Type B pancreatic cell (in vitro differentiated cells): ENCODE measurements at places on chromosomes 11 and 22. TPM values are rescaled to one million over a fixed set of nuclear protein-coding genes. Genes with fewer than 3 reads are reported as not detected.

FAT3 gene
- total RNA-seq: 31.5 and 70.0 TPM in 2 replicates

OR4C3 gene
- not detected in 2 replicates for total RNA-seq

ANGPTL5 gene
- total RNA-seq: not detected in 2 replicates

SPDYC gene
- not detected in 2 replicates for total RNA-seq

DNAJB13 gene
- 2.8 TPM in 1 of 2 replicates, not detected in the other for total RNA-seq

OR10A2 gene
- total RNA-seq: not detected in 2 replicates

PHOX2A gene
- total RNA-seq: 2.8 and 3.0 TPM in 2 replicates

DNA sequence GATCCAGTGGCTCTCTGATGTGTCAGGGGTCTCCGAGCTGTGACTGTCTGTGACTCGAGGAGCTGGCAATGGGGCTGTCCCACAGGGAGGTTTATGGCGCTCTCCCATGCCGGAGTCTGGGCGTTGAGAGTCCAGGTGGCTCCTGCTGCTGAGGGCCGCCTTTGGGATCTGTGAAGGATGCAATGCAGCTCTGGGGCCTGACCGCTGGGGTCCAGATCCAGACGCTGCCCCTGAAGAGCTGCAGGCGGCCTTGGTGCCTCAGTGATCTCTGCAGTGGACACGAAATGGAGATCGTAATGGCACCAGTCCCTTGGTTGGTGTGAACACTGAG, 155.3 kb downstream of the TBC1D22A start:
- DNase-seq: peak; percentile 55

- DNase-seq: no peak
Observed at GRCh38 chr22:43231724-43232034, 44.7 kb upstream of the TTLL12 start.

DNA sequence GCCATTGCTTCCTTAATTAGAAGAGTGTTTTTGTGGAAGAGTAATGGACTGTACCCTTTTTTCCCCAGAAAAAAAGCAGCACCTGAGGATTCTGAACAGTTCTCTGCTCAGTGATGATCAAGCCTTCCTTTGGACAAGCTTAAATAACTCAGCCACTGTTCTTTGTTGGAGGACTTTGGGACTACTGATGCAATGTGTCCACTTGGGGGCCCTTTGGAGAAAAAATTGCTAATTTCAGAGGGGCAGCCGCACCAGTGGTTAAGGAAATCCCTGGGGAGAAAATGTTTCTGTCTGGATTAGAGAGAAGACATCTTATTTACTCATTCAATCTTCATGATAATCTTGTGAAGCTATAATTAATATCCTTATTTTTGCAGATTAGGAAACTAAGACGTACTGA, 5.3 kb upstream of the KMT2A start:
- DNase-seq: no peak

DNA sequence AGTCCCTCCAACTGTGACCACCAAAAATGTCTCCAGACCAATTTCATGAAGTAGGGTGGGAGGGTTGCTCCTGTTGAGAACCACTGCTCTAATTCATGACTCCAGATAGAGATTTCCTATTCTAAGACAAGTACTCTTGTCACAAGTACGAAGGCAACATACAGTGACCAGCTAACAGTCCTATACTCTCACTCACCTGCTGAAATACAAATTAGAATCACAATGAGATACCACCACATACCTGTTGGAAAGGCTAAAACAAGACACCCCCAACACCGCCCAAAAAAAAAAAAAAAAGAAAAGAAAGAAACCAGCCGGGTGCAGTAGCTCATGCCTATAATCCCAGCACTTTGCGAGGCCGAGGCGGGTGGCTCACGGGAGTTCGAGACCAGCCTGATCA, 310.5 kb downstream of the SWAP70 start:
- no peak for DNase-seq

- no peak for DNase-seq
Observed at GRCh38 chr11:73461335-73461840, 85.2 kb downstream of the RELT start.

GRCh38 chr11:2531277-2531986, 86.6 kb downstream of the KCNQ1 start:
- peak; percentile 88 for DNase-seq

GRCh38 chr11:19919050-19919561, 206.5 kb downstream of the NAV2 start:
- no peak for DNase-seq

DNA sequence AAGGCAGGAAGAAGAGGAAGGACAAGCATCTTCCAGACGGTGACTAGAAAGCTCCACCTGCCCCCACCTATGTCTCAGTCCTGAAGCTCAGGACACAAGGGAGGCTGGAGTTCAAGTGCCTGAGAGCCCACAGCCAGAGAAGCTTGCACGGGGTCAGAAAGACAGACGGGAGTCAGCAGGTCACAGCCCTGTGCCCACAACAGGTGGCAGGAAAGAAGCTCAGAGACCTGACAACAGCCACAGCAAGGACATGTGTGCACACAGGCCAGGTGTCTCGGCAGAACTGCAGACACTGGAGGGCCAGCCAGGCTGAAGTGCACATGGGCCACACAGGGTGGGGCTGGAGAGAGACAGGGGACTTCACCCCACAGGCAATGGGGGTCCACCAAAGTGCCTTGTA, 37.2 kb upstream of the MOB2 start:
- no peak for DNase-seq

DNA sequence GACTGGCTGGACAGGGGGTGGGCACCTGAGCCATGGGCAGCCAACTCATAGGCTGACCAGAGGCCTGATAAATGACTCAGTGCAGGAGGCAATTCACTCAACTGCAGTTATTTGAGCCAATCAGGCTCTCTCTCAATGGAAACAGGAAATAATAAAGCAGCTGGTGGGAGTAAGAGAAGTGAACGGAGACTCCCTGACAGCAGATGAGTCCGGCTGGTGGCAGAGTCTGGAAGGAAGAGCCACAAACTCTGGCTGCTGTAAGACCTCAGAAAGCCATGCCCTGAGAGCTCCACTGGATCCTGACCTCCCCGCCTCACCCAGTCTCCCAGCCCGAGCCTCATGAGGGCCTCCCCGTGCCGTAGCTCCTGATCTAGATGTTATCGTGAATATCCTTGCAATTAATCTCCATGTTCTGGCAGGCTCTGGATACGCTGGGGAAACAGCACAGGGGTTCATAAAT, 69.8 kb downstream of the TRIM29 start:
- no peak for DNase-seq

- no peak for DNase-seq
Observed at GRCh38 chr22:40813912-40814315, 5.2 kb downstream of the SLC25A17 start.

DNA sequence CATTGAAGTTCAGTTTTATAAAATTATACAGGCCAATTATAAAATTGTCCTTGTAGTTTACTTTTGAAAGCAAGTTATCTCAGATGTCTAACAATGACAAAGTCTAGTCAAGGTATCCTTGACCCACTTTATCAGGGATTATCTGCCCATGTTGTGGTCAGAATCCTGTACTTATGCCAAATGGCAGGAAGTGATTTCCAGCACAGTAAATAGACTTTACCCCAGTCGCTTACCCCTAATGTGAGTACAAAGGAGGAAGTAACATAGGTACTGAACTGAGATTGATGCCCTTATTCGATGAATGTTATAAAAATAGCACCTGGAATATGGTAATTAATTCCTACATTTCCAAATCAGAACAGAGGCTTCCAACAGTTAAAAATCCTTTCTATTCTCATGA, 355.7 kb downstream of the CNTN5 start:
- no peak for DNase-seq

GRCh38 chr11:2472428-2473186, 27.8 kb downstream of the KCNQ1 start:
- DNase-seq: peak; percentile 55

- no peak for DNase-seq
Observed at GRCh38 chr11:20017320-20017719, 143.0 kb downstream of the DBX1 start.

- no peak for DNase-seq
Observed at GRCh38 chr11:69999721-70000120, 78.4 kb upstream of the ANO1 start.
